ENCODE measurements at places on chromosomes 5 and 9. TPM values are rescaled to one million over a fixed set of nuclear protein-coding genes. Genes with fewer than 3 reads are reported as not detected.

Gene TIGD6
- 11.4 TPM for polyA plus RNA-seq

Gene MCTP1
- polyA plus RNA-seq: 1.4 TPM

Gene TMEM252
- not detected for polyA plus RNA-seq

Gene MCC
- 37.8 TPM for polyA plus RNA-seq

Gene INSL4
- polyA plus RNA-seq: not detected

Gene HSD17B4
- polyA plus RNA-seq: 154 TPM

Gene ACTBL2
- not detected for polyA plus RNA-seq

Gene RAB3C
- 0.32 TPM for polyA plus RNA-seq

Gene NRG2
- 13.5 TPM for polyA plus RNA-seq

Gene SPINK5
- 3.5 TPM for polyA plus RNA-seq

Gene PDE6A
- polyA plus RNA-seq: not detected

Gene PPP2R2B
- 32.9 TPM for polyA plus RNA-seq

Gene GPR107
- 12.3 TPM for polyA plus RNA-seq

Gene ACER2
- polyA plus RNA-seq: 1.1 TPM

Gene SPATA31C1
- polyA plus RNA-seq: not detected

Gene CCDC127
- 19.3 TPM for polyA plus RNA-seq

Gene GRXCR2
- not detected for polyA plus RNA-seq

Gene DBH
- 0.04 TPM for polyA plus RNA-seq

Gene LPAR1
- polyA plus RNA-seq: 0.49 TPM

Gene SLC45A2
- polyA plus RNA-seq: not detected

All from cardiac muscle cell (in vitro differentiated cells and primary cell).